ENCODE measurements at places on chromosomes 4 and X. TPM values are rescaled to one million over a fixed set of nuclear protein-coding genes. Genes with fewer than 3 reads are reported as not detected.

SLC10A6 gene
- 0.94 TPM for total RNA-seq

NXF2B gene
- total RNA-seq, result 0.24 TPM

NLGN4X gene
- 1.2 TPM for total RNA-seq

- DNase-seq, result no peak
Measured at GRCh38 chr4:127311924-127312323, 320.8 kb upstream of the INTU start.

GRCh38 chr4:11039634-11040131 lies 355.1 kb upstream of the CLNK start:
- DNase-seq, result no peak

DNA sequence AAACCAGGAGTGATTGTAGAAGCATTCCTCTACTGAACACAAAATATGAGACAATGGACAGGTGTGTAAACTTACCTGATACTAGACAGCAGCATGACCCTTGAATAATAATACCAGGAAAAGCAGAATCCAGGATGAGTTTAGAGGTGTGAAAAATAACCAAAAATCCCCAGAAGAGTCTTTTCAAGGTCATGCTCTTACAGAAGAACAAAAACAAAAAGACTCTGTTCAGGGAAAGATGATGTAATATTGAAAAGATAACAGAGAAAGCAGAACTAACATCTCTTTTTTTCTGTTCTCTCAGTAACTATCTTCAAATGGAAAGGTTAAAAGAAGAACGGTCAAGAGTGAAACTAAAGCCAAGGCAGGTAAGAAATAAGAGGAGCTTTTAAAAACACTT lies 14.0 kb upstream of the ARHGAP10 start:
- DNase-seq, result no peak

DNA sequence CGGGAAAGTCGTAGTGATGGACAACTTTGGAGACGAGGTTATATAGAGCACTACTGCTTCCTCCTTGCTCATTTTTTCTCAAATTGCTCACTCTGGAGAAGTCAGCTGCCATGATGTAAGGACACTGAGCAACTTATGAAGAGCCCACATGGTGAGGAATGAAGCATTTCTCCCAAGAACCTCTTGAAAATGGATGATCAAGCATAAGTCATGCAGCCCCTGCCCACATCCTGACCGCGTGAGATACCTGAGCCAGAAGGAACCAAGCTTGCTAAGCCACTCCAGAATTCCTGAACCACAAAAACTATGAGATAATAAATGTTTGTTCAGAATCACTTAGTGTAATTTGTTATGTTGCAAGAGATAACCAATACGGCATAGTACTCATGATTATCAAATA lies 42.8 kb downstream of the PDE5A start:
- no peak for DNase-seq
